ENCODE measurements at places on chromosomes 12 and 14. TPM values are rescaled to one million over a fixed set of nuclear protein-coding genes. Genes with fewer than 3 reads are reported as not detected.

- no peaks in the 10 kb centered on the region for H3K36me3 ChIP-seq
- H3K4me1 ChIP-seq = peaks cover 58% of the 10 kb centered on the region
Measured at GRCh38 chr14:21038441-21039422, 3.4 kb upstream of the RNASE7 start.

DNA sequence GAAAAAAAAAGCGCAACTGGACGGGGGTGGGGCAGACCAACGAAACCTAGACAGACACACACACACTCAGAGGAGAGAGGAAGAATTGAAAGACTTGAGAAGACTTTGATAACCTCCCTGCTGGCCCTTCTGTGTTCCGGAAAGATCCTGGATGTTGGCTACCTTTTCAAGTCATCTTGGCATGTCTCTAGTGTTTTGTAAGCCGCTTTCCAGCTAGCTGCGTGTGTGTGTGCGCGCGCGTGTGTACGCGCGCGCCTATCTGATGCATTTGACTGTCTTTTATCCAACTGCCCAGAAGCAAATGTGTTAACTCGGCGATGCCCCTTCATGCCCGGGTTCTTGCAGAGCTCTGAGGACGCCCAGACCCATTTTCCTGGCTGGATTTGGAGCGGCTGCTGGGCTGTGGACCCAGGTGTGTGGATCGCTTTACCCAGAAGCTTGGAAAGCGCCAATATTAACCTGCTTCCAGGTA, 664 bp downstream of the LRFN5 start:
- H3K27ac ChIP-seq = peak overlapping the region; percentile 62
- H3K27me3 ChIP-seq = peaks cover 33% of the 10 kb centered on the region
- no peaks in the 10 kb centered on the region for H3K36me3 ChIP-seq
- no peak for DNase-seq
- H3K4me1 ChIP-seq = peaks cover 49% of the 10 kb centered on the region
- H3K4me3 ChIP-seq = peak overlapping the region; percentile 89

DNA sequence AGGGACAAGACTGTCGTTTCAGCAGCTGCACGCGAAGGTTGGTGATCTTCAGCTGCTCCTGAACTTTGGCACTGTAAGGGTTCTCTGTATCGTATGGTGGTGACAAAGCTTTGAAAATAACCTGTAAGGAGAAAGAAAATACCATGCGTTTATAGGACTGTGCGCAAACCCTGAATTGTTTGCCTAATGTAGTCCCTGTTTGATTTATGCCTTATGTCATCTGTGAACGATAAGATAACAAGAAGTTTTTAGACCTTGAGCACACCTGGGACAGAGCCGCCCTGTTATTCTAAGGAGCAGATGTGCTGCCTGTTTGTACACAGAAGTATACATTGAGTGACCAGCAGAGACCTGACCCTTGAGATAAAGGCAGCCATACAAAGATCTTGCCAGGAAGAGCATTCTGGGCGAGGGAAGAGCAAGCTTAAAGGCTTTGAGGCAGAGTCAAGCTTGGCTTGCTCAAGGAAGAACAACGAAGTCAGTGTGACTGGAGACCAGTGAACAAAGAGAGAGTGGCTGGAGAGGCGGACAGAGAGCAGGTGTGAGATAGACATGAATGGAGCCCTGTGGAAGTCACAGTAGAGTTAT, 52.4 kb downstream of the NTN4 start:
- peaks cover 8% of the 10 kb centered on the region for H3K4me1 ChIP-seq
- no peak for DNase-seq
- H3K36me3 ChIP-seq = no peaks in the 10 kb centered on the region
- H3K27ac ChIP-seq = no peak overlapping the region
- peaks cover 17% of the 10 kb centered on the region for H3K27me3 ChIP-seq

GRCh38 chr14:103867020-103867419, 19.6 kb upstream of the PPP1R13B start:
- H3K27ac ChIP-seq = peak overlapping the region; percentile 76
- peaks cover 24% of the 10 kb centered on the region for H3K4me1 ChIP-seq
- no peaks in the 10 kb centered on the region for H3K27me3 ChIP-seq
- H3K4me3 ChIP-seq = no peak overlapping the region
- no peak for DNase-seq

DNA sequence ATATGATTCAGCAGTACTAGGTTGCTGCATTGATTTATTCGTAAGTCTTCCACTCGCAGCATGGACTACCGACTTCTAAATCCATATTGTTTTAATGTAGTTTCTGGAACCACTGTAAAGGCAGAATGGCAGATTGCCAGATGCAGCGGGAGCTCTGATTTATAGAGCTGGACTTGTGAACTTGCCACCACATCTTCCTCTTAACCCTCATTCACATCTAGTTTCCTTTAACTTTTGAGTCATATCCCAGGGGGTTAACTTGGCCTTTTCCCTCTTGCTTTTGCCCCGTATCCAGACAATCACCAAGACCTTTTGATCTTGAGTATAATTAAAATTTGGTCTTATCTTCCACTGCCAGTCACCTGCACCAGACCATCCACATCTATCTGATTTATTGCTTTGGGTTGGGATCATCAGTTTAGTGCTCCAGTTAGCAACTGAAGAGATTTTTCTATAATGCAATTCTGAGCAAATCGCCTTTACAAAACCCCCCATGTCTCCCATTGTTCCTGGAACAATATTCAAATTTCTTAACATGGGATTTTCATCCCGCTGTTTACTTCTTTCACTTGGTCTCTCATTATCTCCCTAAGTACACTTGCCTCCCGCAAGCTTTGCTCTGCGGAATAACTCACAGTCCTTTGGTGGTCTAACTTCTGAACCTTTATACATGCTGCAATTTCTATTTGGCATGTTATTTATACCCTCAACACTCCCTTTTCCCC, 130.5 kb downstream of the ACSS3 start:
- peak overlapping the region; percentile 68 for H3K27ac ChIP-seq
- H3K4me3 ChIP-seq = no peak overlapping the region
- no peak for DNase-seq
- H3K36me3 ChIP-seq = no peaks in the 10 kb centered on the region

DNA sequence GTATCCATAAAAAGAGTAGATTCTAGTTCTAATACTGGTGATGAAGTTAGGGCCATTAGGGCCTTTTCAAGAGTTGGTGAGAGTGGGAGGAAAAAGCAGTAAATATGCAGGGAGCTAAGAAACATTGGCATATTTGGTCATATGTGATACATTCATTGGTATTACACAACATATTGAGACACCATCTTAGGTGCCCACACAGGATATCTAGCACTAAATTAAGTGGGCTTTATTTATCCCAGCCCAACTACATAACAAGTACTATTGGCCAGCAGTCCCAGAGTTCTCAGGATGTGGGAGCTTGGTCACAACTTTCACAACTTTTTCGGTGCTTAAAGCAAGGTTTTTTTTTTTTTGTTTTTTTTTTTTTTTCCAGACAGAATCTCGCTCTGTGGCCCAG, 2.0 kb upstream of the ING4 start:
- H3K4me1 ChIP-seq = peaks cover 15% of the 10 kb centered on the region
- no peaks in the 10 kb centered on the region for H3K27me3 ChIP-seq
- H3K36me3 ChIP-seq = peaks cover 17% of the 10 kb centered on the region
- no peak overlapping the region for H3K4me3 ChIP-seq
- DNase-seq = no peak

- H3K36me3 ChIP-seq = no peaks in the 10 kb centered on the region
- H3K27me3 ChIP-seq = peaks cover 51% of the 10 kb centered on the region
Measured at GRCh38 chr14:65774041-65774440, 361.5 kb downstream of the FUT8 start.

DNA sequence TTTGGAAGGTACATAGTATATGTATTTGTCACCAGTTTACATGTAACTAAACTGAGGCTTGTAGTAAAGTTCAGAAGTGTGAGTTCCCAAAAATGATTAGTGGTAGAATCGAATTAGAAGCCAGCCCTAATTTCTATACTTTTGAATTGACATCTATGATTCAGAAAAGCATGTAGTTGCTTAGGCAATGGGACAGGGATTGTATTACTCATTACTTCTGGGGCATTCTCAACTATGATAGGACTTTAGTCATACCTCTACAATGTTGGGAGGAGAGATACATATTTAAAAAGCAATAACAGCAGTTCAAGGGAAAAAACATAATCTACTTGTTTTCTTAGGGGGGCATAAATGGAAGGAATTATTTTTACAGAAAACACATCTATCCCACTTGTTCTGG, 277.9 kb upstream of the E2F7 start:
- H3K27me3 ChIP-seq = peaks cover 7% of the 10 kb centered on the region
- no peak overlapping the region for H3K27ac ChIP-seq
- H3K4me1 ChIP-seq = peaks cover 23% of the 10 kb centered on the region
- no peak for DNase-seq

GRCh38 chr14:73602994-73603393, 9.3 kb upstream of the ACOT6 start:
- H3K27ac ChIP-seq = no peak overlapping the region
- no peak overlapping the region for H3K4me3 ChIP-seq
- H3K4me1 ChIP-seq = peaks cover 5% of the 10 kb centered on the region

GRCh38 chr14:95495538-95496025, 20.9 kb downstream of the SYNE3 start:
- no peak overlapping the region for H3K4me3 ChIP-seq
- DNase-seq = no peak
- no peak overlapping the region for H3K27ac ChIP-seq
- no peaks in the 10 kb centered on the region for H3K36me3 ChIP-seq

- H3K27ac ChIP-seq = no peak overlapping the region
- no peaks in the 10 kb centered on the region for H3K27me3 ChIP-seq
- H3K4me1 ChIP-seq = no peaks in the 10 kb centered on the region
- H3K36me3 ChIP-seq = no peaks in the 10 kb centered on the region
- no peak for DNase-seq
Measured at GRCh38 chr14:92934196-92935085, 11.5 kb downstream of the CHGA start.

GRCh38 chr14:106848330-106849121, 1322.1 kb downstream of the TMEM121 start:
- DNase-seq = no peak
- H3K4me3 ChIP-seq = no peak overlapping the region
- no peak overlapping the region for H3K27ac ChIP-seq

DNA sequence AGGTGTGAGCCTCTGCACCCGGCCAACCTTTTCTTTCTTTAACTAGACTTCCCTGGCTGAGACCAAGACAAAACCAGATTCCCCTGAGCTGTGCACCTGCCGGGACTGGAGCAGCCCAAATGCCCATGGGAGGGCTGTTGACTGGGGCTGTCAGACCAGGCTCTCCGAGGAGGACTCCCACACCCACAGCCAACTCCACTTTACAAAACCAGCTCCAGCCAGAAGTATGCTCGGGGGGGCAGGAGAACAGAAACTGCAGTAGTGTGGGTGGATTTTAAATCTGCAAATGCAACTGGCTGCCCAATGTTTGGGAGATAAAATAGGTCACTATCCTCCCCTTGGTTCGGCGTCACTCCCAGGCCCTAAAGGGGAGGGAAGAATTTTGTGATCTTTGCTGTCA, 78.5 kb downstream of the VCPKMT start:
- H3K4me1 ChIP-seq = peaks cover 10% of the 10 kb centered on the region
- no peaks in the 10 kb centered on the region for H3K27me3 ChIP-seq
- DNase-seq = no peak
- H3K36me3 ChIP-seq = no peaks in the 10 kb centered on the region
- no peak overlapping the region for H3K4me3 ChIP-seq

- no peak overlapping the region for H3K27ac ChIP-seq
- H3K27me3 ChIP-seq = no peaks in the 10 kb centered on the region
- no peak for DNase-seq
Measured at GRCh38 chr12:109589240-109589590, 15.6 kb downstream of the MVK start.

- H3K4me1 ChIP-seq = peaks cover 51% of the 10 kb centered on the region
- peak overlapping the region; percentile 43 for H3K27ac ChIP-seq
- no peaks in the 10 kb centered on the region for H3K27me3 ChIP-seq
- DNase-seq = no peak
- no peak overlapping the region for H3K4me3 ChIP-seq
- no peaks in the 10 kb centered on the region for H3K36me3 ChIP-seq
Measured at GRCh38 chr12:65529771-65530435, 251.4 kb downstream of the MSRB3 start.

The ESPL1 gene
- total RNA-seq = 20.8 TPM

The CLEC9A gene
- not detected for total RNA-seq

The PUS1 gene
- 25.5 TPM for total RNA-seq

The PPP4R4 gene
- total RNA-seq = 0.54 TPM

The GPR162 gene
- total RNA-seq = 10.8 TPM

The CFAP54 gene
- 0.80 TPM for total RNA-seq

The ACTN1 gene
- 166 TPM for total RNA-seq

The AMIGO2 gene
- 7.5 TPM for total RNA-seq

The NINJ2 gene
- 0.69 TPM for total RNA-seq

The DLK1 gene
- 1,080 TPM for total RNA-seq
